ENCODE measurements at places on chromosomes 11 and 22.

DNA sequence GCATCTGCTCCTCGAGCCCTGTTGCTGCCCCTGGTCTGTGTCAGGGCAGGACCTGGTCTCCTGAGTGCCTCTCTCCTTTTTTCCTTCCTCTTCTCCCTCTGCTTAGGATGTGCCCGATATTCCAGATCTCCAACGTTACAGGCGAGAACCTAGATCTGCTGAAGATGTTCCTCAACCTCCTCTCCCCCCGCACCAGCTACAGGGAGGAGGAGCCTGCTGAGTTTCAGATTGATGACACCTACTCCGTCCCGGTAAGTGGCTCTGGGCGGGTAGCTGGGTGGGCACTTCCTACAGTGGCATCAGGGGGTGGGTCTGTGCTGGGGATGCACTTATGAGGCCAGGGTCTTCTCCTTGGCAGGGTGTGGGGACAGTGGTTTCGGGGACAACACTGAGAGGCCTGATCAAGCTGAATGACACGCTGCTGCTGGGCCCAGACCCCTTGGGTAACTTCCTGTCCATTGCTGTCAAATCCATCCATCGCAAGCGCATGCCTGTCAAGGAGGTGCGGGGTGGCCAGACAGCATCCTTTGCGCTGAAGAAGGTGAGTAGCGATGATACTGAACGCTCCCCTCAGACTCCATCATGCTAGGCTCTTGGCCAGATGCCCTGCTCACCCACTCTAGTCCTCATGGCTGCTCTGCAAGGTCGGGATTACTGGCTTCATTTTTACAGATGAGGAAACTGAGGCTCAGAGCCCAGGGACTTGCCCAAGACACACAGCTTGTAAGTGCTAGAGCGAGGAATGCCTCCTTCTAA is 20.3 kb downstream of the GTPBP1 start:
- DNase-seq, result no peak

DNA sequence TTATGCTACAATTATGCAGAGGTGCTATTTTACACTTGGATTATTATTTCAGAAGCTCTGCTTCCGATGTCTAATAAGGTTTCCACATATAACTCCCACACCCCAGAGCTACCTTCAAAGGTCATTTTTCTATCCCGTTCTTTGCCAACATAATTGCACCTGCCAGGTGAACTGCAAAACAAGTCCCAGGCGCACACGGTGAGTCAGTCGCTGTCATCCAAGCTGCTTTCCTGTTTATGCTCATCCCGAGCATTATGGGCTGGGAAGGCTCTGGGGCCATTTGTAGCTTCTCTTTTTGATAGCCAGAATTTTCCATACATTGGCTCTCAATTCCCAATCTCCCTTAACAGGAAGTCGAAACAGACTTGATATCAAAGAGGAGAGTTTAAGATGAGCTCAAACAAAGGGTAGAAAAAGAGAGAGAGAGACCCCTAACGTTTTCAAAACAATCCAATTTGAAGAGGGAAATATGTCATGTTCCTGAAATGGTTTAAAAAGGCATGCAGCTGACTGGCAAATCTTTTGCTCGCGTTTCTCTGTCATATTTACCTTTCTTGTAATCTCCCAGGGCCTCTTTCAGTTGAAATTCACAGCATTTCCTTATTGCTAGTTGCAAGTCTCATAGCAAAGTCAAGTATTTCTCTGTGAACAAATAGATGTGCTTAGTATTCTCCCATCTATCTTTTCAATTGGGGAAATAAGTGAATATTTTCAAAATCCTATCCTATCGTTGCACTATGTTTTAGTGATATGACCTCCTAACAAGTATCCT is 815.9 kb downstream of the KCNA4 start:
- DNase-seq, result no peak

- DNase-seq, result no peak
These were observed 13.5 kb upstream of the CYB5R2 start for GRCh38 chr11:7686761-7687160.

DNA sequence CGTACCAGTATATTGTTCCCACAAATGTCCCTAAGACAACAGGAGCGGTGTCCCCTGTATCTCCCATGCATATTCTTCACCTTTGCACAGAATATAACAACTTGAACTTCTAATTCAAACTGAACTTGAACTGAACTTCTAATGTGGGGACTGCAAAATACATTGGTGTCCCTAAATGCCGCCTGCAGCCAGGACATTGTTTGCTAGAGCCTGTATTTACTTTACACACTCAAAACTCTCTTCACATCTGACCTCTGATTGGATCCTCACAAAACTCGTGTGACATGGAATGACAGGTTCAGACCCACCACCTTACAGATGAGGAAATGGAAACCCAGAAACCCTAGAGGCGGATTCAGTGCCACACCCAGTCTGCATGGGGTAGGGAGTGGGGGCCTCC is 6.4 kb downstream of the CPT1A start:
- no peak for DNase-seq

DNA sequence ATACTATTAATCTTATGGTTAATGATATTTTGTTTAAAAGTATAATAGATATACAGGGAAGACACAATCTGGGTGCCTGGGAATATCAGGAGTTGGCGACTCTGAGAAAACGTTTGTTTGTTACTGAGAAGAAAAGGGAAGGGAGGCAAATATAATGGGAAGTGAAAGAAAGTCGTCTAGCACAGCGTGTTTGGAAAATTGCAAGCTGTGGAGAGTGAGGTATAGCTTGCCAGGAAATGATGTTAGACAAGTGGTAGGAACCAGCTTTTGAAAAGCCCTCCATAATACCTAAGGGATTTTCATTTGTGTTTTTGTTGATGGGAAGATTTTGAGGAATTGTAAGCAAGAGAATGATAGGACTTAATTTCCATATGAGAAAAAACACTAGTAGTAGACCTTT is 322.2 kb downstream of the LUZP2 start:
- no peak for DNase-seq

DNA sequence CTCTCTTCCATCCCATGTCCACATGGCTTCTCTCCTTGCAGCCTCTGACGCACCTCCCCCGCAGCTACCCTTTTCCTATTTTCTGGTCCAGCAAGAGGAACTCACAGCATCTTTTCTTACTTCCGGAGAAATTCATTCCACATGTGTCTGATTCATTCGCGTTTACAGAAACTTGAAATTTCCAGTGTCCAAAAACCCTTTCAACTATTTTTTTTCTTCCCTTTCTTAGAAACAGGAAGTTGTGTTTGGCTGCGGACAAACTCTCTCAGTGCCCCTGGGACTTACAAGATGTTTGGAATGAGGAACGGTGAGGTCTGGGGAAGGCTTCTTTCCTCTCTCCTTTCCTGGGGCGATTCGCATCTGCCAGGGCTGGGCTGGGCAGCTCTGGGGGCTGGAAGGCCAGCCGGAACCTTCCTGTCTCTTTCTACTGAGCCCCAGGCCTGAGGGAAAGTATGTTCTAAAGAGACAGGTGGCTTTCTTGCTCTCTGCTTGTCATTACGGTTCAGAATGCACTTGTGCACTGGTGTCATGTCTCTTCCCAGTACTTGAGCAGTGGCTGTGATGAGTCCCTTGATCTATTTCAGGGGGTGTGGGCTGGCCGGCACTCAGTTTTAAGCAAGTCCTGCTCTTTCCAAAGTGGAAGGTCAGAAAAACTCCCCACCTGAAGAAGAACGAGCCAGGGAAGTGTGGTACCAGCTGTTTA is 27.5 kb downstream of the ADAMTS8 start:
- no peak for DNase-seq

DNA sequence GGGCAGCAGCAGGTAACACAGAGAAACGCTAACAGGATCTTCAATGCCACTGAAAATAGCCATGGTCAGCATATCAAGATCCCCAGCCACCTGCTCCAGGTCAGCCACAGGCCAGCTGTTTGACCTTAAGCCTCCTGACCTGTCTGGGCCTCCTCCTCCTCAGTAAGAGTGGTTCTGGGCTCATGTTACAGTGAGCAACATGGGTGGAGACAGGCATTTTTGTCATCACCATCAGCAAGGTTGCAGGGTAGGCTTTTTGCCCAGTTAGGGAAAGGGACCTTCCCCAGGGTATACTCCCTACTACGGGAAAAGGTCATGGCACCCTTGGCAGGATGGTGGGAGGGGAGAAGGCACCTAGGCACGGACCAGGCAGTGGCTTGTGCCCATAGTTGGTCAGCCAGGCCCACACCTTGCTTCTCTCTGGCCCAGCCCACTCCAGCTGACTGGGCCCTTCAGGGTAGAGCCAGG is 131.8 kb upstream of the PARVA start:
- DNase-seq, result no peak

GRCh38 chr22:17138513-17138912 is 17.4 kb upstream of the TMEM121B start:
- no peak for DNase-seq

DNA sequence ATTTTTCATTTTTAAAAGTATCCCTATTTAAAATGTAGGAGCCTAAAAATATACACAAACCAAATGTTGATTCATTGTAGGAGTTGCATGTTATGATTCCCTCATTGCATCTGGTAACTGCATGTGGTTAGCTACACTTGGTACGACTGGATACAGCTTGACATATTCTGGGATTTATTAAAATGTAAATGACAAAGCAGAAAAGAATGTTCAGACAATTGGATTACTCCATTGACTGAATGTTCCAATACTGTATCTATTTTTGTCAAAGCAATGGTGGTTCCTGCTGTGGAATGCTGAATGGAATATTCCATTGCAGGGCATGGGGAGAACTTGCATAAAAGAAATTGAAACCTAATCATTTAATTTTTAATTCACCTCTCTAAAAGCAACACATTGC is 30.8 kb downstream of the BLID start:
- no peak for DNase-seq

GRCh38 chr11:64810891-64811272 is 531 bp upstream of the MEN1 start:
- no peak for DNase-seq

- DNase-seq, result no peak
These were observed 3.6 kb downstream of the CCDC85B start for GRCh38 chr11:65894034-65894591.

DNA sequence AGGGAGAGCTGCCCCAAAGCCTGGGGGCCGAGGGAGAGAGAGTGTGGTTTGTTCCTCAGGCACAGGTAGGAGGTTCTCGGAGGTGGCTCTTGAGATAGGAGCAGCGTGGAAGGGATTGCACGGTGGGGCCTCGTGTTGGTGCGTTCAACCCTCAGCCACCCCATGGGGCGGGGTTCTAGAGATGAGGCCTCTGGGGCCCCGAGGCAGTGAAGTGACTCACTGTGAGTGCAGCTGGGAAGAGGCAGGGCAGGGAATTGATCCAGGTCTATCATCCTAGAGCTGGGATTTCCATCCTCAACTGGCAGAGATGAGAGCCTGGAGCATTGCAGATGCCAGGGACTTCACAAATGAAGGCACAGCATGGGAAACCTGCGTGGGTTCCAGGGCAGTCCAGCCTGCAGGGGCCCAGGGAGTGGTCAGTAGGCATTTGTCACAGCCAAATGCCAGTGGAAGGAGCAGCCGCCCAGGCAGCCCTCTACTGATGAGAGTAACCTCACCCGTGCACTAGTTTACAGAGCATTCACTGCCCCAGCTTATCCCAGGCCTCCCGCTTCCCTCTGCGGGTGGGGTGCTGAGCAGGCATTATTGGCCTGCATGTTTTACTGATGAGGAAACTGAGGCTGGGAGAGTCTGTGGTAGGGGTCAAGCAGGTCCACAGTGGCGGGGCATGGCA is 5.1 kb upstream of the SMARCB1 start:
- no peak for DNase-seq

DNA sequence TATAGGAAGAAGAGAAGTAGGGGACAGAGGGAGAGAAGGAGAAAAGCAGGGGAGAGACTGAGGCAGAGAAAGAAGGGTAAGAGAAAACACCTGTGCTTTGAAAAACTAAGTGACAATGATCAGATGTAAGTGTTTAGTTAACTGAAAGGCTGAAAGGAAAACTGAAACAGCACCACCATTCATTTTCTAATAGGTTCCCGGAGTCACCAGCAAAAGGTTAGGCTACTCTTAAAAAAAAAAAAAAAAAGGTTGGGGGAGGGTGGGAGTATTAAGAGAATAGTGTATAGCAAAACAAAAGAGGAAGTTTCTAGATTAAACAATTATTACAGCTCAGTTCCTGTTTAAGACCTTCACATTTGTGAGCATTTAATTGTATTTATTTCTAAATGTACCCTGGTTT is 113.8 kb downstream of the CADM1 start:
- no peak for DNase-seq

DNA sequence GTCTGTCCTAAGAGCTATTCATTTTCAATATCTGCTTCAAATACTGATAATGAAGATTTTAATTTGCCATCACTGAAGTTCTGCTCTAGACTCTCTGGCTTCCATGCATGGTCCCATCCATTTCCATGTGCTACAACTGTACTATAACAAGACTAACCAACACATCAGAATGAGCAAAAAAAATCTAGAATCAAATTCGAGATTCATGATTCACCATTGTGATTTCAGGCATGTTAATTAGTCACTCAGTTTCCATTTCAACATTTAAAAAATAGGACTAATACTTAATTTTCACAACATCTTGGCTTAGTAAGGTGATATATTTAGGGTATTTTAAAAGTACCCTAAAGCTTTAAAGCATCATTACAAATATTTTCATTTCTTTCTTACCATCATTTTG is 22.8 kb downstream of the PICALM start:
- DNase-seq, result no peak

DNA sequence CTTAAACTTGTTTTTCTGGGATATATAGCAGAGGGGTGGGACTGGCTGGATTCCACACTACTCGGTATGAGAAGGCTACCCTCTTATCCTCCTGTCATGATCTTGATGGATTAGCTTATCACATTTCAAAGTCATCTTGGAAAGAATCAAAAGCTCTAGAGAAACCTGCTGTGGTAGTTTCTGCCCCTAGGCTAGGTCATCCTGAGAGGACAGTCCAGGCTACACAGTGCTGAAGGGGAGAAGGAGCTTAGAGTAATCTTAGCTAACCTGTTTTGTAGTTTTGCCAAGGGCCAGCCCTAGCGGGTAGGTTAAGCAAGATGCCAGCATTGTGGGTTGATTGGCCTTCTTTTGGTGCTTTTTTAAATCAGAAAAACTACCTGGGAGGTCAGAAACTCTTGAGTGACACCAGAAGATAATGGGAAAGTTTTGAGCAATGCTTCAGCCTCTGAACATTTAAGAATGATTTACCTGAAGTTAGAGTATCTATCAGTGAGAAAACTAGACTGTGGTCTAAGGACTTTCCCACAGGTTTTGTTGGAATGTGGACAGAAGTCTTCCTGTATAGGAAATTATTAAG is 21.3 kb downstream of the PIWIL4 start:
- no peak for DNase-seq

GRCh38 chr11:3345736-3346135 is 33.2 kb downstream of the ZNF195 start:
- no peak for DNase-seq
